ENCODE measurements at places on chromosomes 4 and X.

- no peak for DNase-seq
Measured at GRCh38 chr4:124060261-124060918, 652.1 kb downstream of the ANKRD50 start.

DNA sequence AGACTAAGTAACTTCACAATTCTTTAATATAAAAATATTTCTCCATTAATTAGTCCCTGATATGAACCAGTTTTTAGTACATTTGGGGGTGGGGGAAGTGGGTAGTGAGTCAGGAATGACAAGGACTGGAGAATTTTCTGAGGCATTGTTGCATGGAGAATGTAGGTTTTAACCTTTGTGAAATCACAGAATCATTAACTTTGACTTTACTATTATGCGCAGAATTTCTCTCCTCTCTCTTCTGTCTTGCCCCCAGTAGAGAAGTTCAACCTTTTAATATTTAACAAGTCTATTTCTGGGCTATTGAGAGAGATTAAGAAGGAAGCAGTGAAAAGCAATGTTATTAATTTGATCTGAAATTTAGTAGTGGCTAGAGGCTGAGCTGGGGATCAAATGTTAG is 597.0 kb downstream of the PCDH18 start:
- no peak for DNase-seq

- peak; percentile 70 for DNase-seq
Measured at GRCh38 chr4:68373513-68373912, 23.6 kb upstream of the YTHDC1 start.

- no peak for DNase-seq
Measured at GRCh38 chrX:87580862-87581261, 63.3 kb downstream of the KLHL4 start.

DNA sequence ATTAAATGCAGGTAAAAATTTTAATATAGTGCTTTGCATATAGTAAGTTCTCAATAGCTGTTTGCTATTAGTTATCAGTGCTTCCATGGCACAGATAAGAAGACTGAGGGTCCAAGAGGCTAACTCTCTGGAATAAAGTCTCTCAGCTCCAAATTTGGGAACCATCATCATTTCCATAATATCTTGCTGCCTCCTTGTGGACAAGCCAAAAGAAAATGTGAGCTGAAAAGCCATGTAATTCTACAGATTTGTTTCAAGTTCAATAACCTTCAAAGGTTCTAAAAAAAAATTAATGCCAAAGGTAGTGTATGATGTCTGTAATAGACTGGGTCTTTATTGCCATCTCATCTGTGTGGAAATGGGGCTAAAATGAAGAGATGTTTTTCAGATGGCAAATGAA is 136.9 kb upstream of the VCX start:
- no peak for DNase-seq

GRCh38 chr4:569958-570667 is 6.0 kb downstream of the TMEM271 start:
- DNase-seq = no peak

- DNase-seq = no peak
Measured at GRCh38 chrX:151174581-151175282, 1.7 kb upstream of the GPR50 start.

DNA sequence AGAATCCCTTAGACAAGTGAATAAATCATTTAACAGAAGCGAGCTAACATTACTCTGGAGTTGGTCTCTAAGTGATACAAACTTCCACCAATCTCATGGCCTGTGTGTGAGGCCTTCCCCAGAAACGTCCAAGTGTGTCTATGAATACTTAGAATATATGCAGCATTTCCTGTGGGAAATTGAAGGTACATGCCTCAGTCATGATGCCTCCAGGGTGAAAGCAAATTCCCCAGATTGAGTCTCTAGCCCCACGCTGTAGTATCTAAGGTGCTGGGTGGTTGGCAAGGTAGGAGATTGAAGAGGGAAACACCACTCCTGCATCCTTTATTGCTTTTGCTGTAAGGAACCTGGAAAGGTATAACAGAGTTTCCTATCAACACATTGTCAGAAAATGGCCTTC is 113.8 kb downstream of the IL13RA2 start:
- no peak for DNase-seq

GRCh38 chr4:14446311-14446710 is 556.0 kb upstream of the CPEB2 start:
- DNase-seq = no peak

- no peak for DNase-seq
Measured at GRCh38 chrX:108331126-108331909, 106.9 kb downstream of the COL4A6 start.

DNA sequence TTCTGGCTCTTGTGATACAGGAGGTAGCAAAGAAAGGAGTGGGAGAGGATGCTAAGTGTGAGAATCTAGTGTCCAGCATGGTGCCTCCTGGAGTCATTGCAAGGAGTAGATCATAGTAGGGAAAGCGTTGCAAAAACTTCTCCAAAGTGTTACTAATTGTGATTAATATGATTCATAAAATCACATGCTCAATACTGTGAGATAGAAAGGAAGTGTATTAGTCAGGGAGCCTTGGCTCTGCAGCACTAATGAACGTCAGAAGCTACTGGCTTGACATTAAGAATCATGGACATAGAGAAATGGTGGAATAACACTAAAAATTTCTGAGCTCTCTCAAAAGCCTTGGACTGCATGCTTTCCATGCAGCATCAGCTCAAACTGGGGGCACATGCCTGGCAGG is 299.1 kb downstream of the EVC2 start:
- no peak for DNase-seq

GRCh38 chrX:104679175-104679574 is 113.2 kb downstream of the IL1RAPL2 start:
- no peak for DNase-seq

DNA sequence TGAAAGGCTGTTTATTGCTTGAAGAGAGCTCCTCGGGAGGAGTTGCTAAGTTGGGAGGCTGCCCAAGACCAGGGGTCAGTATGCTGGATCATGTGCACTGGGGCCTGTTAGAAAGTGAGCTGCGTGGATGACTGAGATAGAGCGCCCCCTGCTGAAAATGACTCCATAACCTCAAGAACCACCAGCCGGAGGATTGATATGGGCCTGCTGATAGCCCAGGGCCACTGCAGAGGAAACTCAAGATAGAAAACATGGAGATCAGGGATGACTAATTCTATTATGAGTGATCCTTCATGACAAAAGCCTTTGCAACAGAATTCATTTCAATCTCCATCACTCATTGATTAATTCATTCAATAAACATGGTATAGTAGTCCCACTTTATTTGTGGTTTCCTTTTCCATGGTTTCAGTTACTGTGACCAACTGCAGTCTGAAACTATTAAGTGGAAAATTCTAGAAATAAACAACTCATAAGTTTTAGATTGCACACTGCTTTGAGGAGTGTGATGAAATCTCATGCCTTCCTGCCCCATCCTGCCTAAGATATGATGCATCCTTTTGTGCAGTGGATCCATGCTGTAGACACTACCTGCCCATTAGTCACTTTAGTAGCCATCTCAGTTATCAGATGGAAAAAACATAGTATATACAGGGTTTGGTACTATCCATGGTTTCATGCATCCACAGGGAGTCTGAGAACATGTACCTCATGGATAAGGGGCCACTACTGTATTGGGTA is 126.7 kb upstream of the MBNL3 start:
- peak; percentile 16 for DNase-seq

DNA sequence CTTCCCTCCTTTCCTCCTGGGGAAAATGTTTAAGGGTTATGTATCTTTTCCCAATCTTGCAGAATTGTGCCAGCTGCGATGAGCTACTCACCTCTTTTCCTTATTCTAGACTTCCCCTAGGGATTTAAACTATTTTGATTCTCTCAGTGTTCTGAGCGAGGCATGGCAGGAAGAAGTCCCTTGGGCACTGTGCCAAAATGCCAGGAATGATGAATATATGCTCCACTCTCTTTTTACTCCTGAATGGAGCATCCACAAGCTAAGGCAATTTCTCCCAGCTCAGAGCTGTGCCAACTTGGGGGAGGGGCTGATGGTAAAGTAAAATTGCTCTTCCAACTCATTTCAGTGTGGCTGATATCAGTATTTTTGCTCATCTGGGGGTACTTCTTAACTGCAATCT is 4.0 kb upstream of the C4orf17 start:
- DNase-seq = no peak

- no peak for DNase-seq
Measured at GRCh38 chr4:185902654-185903053, 90.7 kb upstream of the SORBS2 start.

DNA sequence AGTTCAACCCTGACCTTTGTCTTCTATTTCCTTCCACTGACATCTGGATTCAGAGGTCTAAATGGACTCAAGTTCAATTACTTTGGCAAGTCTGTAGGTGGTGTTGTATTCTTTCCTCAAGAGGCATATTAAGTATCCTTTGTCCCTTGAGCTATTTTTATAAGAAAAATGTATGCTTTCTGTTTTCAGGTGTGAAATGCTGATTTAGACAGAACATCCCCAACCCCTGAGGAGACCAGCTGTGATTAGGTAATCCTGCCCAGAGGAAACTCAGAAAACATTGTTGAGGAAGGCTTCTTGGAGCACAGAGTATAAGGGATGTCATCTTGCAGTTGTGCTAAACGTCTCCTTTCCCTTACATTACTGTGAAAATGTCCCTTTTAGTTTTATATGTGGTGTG is 46.6 kb upstream of the EGFL6 start:
- DNase-seq = no peak

DNA sequence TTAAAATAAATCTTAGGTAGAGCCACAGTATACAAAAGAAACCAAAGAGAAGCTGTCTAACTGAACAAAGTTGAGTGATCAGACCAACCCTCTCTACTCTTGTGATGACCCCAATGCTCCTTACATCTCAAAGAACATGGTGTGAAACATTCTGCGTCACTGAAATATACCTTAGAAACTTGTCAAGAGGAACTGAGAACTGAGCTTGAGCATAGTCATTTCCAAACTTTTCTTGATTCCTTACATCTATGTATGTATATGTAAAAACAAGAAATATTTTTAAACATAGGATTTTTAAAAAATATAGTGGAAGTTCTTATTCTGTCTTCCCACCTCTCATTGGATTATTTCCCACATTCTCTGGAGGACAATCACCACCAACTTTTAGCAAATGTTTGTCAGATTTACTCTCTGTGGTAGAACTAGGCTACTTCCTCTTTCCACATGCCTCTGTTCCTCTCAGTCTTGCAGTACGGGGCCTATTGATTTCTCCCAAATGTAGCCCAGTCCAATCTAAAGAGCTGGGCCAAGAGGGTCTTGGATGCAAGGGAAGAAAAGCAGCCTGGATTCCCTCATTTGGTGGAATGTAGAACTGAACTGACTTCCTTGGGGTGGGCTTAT is 98.2 kb upstream of the HHIP start:
- no peak for DNase-seq

GRCh38 chr4:27789773-27790172 is 929.1 kb downstream of the STIM2 start:
- DNase-seq = no peak

DNA sequence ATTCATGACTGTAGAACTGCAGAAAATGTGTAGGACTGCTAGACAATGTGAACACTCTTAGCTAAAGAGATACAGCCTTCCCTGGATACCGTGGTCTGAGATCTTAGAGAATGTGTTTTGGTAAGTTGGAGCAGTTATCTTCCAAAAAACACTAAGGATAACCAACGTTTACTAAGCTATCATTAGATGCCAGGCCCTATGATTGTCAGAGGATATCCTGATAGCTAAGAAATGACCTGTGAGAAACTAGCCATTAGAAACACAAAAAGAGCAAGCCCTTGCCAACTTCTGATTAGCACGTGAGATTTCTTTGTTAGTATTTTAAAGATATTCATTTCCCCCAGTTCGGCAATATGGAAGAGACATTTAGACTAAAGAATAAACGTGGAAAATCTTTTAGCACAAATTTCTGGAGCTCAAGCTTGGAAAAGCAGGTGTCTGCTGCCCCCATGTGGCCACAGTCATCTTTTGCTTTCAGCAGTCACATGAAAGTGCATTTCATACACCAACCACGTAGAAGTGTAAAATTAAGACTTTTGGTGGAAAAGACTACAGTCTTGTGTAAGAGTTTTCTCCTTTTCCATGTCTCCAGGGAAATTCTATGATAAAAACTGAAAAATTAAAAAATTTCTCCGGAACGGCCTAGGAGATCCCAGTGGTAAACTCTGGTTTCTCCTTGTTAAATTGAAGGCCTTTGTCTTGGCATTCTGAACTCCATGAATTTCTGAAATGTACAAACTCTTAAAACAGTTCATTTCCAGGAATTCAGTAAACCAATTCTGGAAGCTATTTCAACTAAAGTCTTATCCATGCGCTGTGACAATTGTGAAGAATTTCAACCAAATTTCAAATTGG is 136.4 kb downstream of the ZNF674 start:
- DNase-seq = peak; percentile 34

DNA sequence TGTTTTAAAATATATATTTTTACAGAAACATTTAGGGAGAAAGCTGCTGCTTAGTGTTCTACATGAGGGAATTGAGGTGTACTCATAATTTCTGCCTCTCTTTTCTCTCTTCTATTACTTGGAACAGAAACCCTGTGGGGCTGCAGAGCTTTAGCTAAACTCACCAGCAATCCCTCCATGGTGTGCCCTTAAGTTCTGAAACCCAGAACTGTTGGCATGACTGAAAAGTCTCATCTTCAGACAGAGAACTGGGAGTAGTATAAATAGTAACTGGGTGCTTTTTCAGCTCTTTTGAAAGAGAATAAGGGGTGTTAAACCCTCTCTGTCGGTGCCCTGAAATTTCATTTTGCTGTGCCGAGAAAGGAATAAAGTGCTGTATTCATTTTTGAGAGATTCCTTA is 294.9 kb upstream of the BOD1L1 start:
- no peak for DNase-seq

DNA sequence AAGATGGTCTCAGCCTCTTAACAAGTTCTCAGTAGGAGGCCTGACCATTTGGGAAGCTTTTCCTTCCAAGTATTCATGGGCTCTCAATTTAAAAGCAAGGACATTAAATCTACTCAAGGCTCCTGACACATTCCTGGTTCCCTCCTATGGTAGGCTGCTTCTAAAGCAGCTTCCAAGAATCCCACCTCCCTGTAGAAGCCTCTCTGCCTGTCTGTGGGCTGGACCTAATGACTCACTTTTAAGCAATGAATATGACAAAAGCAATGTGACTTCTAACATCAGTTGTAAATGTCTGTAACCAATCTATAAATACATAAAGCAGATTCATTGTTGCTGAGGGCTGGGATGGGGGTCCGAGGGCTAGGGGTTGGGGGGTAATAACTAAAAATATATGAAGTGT is 99.5 kb upstream of the FAM9B start:
- no peak for DNase-seq

- DNase-seq = no peak
Measured at GRCh38 chr4:184464759-184465454, 9.4 kb downstream of the IRF2 start.
